Stimulated activated CD4-positive, alpha-beta T cell treated with anti-CD3 and anti-CD28 coated beads, Interleukin-12 subunit alpha, Interleukin-12 subunit beta, amount 100 ng/mL, for 24 hours (primary cell): ENCODE measurements at places on chromosomes 6 and 20.
A peak's percentile ranks its signal among the peaks of the same experiment; 100 is the strongest.

GRCh38 chr20:2799688-2800520, 523 bp downstream of the CPXM1 start:
- no peak for DNase-seq

DNA sequence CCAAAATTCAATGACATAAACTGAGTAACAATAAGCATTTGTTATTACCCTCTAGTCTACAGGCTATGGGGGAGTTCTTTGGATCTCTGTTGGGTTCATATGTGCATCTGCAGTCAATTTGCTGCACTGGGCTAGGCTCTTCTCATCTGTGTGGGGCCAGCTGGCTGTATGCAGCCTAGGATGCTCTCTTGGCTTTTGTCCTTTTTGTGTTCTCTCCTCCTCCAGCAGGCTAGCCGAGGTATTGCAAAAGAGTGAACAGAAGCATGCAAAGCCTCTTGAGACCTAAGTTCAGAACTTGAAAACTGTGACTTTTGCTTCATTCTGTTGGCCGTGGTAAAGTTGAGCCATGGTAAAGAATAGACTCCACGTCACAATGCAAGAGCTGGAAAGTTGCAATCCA, 62.8 kb upstream of the FOXO3 start:
- no peak for DNase-seq

DNA sequence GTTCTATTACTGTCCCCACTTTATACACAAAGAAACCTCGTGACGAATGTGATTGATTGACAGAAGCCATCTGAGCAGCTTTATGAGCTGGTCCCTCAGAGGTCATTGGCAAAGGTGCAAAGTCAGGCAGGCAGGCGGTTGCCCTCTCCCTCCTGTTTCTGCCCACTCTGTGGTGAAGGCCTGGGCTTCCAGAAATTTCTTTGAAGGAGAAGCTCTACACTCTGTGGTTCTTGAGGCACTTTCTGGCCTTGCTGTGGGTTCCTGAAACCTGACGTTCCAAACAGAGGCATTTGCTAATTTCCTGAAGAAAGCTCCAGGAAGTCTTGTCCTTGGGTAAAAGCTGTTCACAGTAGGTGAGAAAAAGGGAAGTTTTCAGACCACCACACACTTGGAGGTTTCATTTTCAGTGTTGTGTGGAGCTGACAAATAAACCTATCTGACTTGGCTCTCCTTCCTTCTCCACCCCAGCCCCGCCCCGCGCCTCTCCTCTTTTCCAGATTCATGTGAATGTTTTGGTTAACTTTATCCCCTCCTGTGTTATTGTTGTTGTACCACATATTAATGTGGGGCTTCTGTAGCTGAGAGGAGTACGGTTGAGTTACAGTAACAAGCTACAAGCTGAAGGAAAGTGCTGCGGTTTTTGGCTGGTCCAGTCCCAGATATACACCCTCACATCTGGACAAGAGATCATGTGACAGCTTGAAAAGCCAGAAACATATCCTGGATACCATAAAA, 274.1 kb downstream of the CLIC5 start:
- no peak for DNase-seq

DNA sequence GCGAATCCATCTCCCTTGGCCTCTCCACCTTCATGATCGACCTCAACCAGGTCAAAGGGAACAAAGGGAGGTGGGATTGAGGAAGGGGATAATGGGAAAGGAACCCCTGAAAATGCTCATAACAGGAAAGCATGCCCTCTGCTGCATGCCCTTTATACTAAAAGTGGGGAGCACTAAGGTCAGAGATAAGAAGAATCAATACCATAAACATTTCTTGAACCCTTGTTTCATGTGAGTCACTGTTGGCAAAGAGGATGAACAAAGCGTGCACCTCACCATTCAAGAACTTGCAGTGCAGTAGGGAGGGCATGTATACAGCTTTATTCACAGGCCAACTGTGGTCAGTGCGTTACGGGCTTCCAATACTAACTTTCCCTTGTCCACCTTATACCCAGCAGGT, 1.7 kb upstream of the SAPCD1 start:
- no peak for DNase-seq

DNA sequence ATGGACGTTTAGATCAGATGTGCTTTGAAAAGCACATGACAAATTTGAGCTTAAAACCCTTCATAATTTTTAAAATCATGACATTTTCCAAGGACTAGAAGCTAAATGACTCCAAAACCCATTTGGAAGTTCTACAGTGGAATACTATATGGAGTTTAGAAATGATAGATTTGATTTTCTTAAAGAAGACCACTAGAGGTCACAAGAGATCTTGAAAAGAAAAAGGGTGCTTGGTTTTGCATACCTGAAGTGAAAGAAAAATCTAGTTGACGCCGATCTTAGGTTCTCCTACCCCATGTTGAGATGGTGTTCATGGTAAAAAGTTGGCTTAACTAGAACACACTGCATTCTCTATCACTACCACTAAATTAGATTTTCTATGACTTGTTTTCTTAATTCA, 31.5 kb downstream of the CFAP61 start:
- DNase-seq = no peak

GRCh38 chr6:108714101-108714765, 134.0 kb upstream of the ARMC2 start:
- no peak for DNase-seq

- no peak for DNase-seq
Measured at GRCh38 chr6:93989630-93990029, 570.3 kb upstream of the EPHA7 start.

- no peak for DNase-seq
Measured at GRCh38 chr6:81495999-81496398, 256.5 kb downstream of the TENT5A start.

GRCh38 chr6:128848212-128848935, 34.6 kb upstream of the LAMA2 start:
- no peak for DNase-seq

- DNase-seq = no peak
Measured at GRCh38 chr6:109166673-109167072, 71.4 kb downstream of the CEP57L1 start.

DNA sequence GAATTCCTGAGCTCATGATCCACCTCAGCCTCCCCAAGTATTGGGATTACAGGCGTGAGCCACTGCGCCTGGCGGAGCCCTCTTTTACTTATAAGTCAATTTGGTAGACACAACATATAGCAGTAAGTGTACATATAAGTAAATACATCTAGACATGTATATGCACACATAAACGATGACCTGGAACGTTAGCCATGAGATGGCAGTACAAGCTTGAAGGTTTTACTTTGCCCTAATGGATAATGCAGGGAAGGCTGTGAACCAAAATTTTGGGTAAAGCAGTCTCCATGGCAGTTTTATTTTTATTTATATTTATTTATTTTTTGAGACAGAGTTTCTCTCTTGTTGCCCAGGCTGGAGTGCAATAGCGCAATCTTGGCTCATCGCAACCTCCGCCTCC, 2.4 kb upstream of the GNMT start:
- DNase-seq = no peak

GRCh38 chr20:48760403-48760983, 67.3 kb downstream of the PREX1 start:
- peak; percentile 35 for DNase-seq
